ENCODE measurements at places on chromosomes 5 and 9.
A peak's percentile ranks its signal among the peaks of the same experiment; 100 is the strongest.

DNA sequence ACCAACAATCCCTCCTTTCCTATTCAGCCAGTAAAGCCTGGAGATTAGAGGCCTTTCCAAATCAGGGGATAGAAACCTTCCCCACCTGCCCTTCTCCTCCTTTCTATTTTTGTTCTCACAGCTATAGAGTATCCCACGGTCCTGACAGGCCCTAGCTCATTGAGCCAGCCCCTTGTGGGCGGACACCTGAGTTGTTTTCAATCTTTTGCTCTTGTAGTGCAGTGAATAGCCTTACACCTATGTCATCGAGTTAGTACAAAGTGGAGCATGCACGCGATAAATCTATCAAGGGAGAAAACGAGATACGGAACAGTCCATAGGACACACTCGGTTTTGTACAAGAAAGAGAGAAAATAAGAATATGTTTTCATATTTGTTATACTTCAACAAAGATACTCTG lies 77.2 kb downstream of the TSPAN17 start:
- DNase-seq: no peak

GRCh38 chr5:75331-76320 lies 16.3 kb upstream of the PLEKHG4B start:
- DNase-seq: no peak

DNA sequence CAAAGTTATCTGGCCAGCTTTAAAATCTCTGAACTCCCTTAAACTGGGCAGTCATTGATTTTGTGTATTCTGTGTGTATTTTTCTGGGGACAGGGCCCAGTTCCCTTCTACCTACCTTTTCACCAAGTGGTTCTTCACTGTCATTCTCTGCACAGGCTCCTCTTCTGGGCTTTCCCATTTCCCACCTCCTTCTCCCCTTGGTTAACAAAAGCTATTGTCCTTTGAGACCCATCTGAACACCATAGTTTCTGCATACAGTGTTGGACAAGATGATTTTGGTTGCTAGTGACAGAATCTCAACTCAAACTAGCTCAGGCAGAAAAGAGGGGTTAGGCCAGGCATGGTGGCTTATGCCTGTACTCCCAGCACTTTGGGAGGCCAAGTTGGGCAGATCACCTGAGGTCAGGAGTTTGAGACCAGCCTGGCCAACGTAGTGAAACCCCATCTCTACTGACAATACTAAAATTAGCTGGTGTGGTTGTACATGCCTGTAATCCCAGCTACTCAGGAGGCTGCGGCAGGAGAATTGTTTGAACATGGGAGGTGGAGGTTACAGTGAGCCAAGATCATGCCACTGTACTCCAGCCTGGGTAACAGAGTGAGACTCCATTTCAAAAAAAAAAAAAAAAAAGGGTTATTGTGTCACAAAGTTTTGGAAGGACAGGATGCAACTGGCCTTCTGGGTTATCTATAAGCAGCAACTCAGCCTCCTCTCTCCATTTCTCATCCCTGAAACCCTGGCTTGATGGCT lies 31.0 kb upstream of the ANKRD34B start:
- no peak for DNase-seq

DNA sequence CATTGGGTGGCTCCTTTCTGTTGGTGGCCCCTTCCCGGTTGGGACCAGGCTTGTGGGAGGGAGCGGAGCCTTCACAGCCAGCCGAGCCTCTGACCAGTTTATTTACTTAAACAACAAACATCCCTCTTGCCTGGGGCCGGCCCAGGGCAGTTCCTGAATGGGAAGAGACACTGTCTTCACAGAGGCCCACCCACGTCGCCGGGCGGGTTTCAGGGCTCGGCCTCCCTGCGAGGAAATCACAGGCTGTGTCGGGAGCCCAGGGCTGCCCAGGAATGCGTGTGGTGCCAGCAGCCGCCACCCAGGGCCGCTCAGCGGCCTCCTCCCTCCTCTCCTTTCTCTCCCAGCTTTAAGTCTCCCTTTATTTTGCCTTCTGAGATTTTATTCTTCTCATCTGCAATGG lies 132.5 kb downstream of the HSD17B3 start:
- no peak for DNase-seq

DNA sequence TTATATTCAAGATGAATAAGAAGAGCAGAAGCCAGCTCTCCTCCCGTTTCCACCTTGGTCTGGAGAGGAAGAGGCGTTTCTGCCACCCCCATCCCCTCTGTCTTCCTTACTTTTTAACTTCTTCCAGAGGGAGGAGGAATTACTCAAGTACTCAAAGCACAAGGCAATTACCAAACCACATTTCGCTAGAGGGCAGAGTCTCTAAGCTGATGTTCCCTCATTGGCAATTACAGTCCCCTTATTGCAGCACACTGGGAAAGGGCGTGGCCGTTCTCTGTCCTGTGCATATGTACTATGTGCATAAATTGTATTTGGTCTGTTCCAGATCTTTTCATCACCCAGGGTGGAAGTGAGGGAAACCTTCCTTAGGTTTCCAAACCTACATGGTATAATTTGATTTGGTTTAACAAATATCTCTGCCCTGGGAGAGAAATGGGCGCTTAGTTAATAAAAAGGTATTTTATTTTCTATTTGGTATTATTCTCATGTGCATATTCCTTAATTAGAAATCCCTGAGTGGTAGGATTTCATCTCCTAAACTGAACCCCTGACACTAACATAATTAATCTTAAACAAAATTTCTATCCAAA lies 29.8 kb upstream of the ALDOB start:
- DNase-seq: peak; percentile 74

DNA sequence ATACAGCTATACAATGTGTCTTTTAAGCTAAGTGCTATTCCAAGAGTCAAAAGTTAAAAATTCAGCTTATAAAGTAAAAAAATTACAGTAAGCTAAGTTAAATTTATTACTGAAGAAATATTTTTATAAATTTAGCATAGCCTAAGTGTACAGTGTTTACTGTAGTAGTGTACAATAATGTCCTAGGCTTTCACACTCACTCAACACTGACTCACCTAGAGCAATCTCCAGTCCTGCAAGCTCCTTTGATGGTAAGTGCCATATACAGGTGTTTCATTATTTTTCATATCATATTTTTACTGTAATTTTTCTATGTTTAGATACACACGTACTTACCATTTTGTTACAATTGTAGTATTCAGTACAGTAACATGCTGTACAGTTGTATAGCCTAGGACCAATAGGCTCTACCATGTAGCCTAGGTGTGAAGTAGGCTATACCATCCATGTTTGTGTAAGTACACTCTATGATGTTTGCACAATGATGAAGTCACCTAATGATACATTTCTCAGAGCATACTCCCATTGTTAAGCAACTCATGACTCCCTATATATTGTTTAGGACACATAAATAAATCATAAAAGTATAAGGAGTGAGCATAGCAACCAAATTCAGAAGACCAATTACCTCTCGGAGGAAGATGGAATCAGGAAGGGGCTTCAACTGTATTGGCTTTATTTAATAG lies 165.1 kb upstream of the SLC30A5 start:
- no peak for DNase-seq

DNA sequence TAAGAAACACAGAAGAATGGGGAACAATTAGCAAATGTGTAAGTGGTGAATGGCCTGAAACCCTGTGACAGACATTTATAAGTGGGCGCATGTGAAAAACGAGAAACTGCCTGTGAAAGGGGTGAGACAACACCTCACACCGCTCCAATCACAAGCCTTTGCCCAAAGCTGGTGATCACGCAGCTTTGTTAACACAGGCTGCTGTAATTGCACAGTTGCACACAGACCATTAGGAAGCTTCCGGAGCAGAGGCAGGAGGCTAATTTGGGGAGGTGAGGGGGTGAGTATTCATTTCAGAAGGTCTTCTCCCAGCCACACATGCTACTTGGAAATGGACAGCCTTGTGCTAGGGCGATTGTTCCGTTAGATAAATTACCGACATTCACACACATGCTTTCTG lies 294.0 kb downstream of the MED10 start:
- DNase-seq: no peak

- peak; percentile 36 for DNase-seq
Observed at GRCh38 chr5:140408750-140409241, 7.2 kb downstream of the ANKHD1 start.

GRCh38 chr5:135694906-135695305 lies 116.1 kb upstream of the CXCL14 start:
- no peak for DNase-seq

DNA sequence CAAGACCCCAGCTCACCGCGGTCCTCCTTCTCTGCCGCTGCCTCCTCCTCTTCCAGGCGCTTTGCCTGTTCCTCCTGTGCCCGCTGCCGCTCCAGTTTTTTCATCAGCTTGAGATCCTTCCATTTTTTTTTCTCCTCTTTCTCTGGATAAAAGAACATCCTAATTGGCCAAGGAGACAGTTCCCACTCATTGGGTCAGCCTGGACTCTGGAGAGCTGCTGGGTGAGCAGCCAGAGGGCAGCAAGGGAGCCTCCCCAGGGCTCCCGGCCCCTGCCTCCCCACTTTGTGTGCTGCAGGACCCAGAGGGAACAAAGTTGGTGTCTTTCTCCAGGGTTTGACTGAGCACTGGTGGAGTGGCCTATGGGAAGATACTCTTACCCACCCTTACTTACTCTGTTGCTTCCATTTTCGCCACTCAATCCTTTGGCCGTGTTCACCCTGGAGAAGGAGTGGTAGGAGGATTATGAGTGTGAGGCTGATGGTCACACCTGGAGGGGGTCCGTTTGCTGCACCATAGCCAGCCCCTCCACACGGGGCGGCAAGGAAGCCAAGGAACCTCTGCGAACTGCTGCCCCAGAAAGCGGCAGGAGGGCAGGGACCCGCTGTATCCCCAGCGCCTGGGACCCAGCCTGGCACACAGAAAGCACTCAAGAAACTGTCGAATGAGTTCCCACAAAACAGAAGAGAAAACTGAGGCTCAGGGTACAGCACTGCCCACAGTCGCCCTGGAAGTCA lies 708 bp downstream of the SPOUT1 start:
- DNase-seq: peak; percentile 16

- no peak for DNase-seq
Observed at GRCh38 chr5:108953940-108954339, 206.2 kb downstream of the FER start.

DNA sequence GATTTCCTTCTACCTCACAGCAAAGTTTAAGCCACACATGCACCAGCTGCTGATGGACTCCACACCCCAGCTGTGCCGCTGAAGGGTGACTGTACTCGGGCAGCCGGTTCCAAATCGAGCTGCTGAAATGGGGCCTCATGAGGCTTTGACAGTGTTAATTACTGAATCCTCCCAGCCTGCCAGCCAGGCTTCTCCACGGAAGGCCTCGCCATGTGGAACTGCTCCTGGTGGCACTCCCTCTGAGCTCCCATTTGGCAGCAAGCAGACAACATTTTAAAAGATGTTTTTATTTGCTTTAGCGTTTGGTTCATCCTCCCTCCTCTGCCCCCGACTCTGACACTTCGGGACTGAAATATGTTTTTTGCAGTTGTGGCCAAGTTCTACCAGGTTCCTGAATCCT lies 479.4 kb upstream of the MPDZ start:
- DNase-seq: no peak

- DNase-seq: no peak
Observed at GRCh38 chr9:120507936-120508510, 71.9 kb downstream of the CDK5RAP2 start.

GRCh38 chr9:36961561-36962325 lies 72.3 kb downstream of the PAX5 start:
- no peak for DNase-seq

DNA sequence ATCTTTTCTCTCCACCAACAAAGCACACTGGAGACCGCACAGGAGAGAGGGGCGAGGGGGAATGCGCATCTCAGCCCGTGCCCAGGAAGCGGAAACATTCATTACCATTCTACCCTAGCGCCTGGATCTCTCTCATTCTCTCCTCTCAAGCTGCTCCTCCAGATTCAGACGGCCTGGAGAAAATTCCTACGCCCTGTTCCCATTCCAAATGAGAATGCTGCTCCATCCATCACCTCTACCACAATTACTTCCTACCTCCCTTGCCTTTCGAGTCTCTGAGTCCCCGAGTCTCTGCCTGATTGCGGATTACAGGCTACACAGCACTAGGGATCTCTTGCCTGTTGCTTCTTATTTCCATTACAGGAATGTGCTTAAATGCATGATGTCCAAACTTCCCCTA lies 6.7 kb downstream of the DDX31 start:
- no peak for DNase-seq

DNA sequence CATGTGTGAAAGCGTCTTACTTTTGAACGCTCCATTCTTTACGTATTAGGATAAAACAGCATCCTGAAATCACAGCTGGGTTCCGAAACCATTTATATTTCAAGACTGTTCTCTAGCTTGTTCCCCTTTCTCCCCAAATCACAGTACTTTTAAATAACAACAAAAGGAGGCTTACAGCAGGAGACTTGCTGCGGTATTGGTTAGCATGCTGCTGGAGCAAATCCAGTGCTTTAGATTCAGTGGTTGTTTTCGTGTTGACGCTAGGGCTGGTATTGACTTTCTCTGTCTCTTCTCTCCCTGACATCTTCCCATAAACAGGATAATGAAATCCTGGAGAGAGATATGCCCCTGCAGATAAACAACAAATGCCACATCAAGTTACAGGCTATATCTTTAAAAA lies 103.1 kb downstream of the ZNF608 start:
- DNase-seq: no peak

- DNase-seq: no peak
Observed at GRCh38 chr5:34913072-34913471, 2.2 kb downstream of the RAD1 start.

DNA sequence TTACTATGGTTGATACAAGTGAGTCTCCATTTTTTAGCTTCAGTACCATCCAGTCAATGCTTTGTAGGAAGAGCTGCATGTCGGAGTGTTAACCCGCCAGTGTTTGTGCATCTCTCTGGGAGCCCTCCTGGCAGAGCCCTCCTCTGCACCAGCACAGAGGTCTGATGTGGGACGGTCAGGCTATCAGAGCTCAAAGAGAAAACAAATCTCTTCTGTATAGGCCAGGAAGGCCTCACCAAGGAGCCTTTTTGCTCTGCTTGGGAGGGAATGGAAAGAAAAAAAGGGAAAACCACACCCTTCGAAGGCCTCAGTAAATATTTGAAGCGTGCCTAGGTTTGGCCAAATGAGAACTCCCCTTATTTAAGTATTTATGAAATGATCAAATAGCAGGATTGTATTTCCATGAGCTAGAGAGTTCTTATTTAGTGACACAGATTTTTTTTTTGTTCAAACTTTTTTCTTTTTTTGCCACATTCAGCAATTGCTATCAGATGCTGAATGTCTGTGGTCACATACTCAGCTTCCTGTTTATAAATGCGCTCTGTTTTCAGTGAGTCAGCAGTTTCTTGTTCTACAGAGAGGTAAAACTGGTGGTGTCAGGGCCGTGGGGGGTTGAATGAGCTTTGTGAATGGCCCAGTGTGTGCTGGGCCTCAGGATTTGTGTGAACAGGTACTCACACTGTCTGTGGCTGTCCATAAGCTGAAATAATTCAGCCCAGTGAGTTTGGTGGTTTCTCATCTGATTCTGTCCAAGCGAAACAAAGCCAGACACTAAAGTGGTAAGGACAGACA lies 226.6 kb downstream of the SNX18 start:
- DNase-seq: peak; percentile 95

DNA sequence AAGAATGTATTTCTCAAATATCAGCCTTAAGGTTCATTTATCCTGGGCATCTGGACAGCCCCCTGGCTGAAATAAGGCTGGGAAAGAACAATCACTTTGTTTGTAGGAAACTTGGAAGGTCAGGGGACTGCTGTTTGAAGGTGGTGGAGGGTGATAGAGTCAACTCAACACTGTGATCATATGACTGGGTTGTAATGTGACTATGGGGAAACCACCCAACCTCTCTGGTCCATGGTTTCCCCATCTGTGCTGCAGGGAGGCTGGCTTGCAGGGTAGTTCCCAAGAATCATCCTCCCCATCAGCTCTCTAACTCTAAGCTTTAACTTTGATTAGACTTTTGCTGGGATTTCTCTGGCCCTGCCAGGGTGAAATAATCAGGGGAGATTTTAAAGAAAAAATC lies 10.0 kb downstream of the INSYN2B start:
- no peak for DNase-seq

Measured in mammary epithelial cell (primary cell).